Kidney (tissue), 22 donors: ENCODE measurements at places on chromosomes 7 and 10. TPM values are rescaled to one million over a fixed set of nuclear protein-coding genes. Genes with fewer than 3 reads are reported as not detected.

The LMOD2 gene
- not detected for total RNA-seq

The WAC gene
- 107 TPM for total RNA-seq

The MKX gene
- total RNA-seq: 1.3 TPM

The GTF2IRD1 gene
- 35.8 TPM for total RNA-seq

The C10orf95 gene
- 2.7 TPM for total RNA-seq

The SORCS3 gene
- 1.1 TPM for total RNA-seq

The SLC26A3 gene
- 0.25 TPM for total RNA-seq

The BLOC1S2 gene
- total RNA-seq: 31.8 TPM

The GPNMB gene
- total RNA-seq: 60.6 TPM

DNA sequence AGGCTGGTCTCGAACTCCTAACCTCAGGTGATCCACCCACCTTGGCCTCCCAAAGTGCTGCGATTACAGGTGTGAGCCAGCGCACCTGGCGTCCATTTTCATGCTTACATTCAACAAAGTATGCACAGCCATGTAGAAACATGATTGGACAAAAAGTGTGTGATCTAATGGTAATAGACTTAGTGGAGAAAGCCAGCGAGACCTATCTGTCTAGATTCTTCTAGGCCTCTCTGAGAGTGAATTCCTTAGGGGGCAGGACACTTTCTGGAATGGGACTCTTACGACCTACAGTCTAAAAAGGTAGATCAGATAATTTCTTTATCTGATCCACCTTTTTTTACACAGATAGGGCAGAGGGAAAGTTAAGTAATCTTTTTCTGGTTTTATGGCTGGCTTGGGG is 46.3 kb upstream of the SDK1 start:
- DNase-seq: no peak

DNA sequence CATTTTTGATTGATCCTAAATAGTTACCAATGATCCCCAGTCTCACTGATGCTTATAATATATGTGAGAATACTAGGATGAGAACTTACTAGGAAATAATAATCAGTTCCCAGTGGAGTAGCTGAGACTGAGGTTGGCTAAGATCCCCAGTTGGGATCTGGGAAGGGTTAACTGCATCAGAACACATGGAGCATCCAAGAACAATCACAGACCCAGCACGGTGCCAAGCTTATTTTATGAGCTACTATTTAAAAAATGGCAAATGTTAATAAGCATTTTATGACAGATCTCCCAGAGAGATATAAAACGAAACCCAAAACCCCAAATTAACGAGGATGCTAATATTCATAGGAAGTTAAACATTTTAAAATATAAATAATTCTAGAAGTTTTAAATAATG is 379.5 kb downstream of the THSD7A start:
- DNase-seq: no peak

DNA sequence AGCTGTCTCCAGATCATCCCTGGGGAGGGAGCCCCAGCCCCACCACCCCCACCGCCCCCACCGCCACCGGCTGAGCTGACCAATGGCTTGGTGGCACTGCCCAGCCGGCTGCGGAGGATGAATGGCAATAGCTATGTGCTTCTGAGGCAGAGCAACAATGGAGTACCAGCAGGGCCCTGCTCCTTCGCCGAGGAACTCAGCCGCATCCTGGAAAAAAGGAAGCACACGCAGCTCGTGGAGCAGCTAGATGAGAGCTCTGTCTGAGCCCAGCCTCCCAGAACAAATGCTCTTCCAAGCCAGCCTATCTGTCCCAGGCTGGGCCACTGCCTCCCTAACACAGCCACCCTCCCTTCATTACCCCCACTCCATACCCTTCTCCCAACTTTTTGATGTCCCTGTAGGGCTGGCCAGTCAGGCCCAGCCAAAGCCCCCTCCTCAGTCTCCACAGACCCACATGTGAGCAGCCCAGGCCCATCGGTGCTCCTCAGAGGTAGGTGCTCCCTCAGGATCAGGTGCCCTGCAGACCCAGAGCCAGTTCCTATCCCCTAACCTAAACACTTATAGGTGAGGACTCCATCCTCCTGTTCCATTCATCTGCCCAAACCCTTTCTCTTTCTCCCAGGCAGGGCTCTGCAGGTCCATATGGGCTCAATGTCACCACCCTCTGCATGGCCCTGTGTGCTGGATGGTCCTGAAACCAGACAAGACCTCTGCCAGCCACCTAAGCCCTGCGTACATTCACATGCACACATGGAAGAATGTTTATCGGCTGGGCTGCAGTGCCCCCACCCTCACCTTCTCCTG is 3.2 kb downstream of the MRPL43 start:
- DNase-seq: no peak

GRCh38 chr7:7922684-7923385 is 45.8 kb upstream of the GLCCI1 start:
- peak; percentile 19 for DNase-seq

DNA sequence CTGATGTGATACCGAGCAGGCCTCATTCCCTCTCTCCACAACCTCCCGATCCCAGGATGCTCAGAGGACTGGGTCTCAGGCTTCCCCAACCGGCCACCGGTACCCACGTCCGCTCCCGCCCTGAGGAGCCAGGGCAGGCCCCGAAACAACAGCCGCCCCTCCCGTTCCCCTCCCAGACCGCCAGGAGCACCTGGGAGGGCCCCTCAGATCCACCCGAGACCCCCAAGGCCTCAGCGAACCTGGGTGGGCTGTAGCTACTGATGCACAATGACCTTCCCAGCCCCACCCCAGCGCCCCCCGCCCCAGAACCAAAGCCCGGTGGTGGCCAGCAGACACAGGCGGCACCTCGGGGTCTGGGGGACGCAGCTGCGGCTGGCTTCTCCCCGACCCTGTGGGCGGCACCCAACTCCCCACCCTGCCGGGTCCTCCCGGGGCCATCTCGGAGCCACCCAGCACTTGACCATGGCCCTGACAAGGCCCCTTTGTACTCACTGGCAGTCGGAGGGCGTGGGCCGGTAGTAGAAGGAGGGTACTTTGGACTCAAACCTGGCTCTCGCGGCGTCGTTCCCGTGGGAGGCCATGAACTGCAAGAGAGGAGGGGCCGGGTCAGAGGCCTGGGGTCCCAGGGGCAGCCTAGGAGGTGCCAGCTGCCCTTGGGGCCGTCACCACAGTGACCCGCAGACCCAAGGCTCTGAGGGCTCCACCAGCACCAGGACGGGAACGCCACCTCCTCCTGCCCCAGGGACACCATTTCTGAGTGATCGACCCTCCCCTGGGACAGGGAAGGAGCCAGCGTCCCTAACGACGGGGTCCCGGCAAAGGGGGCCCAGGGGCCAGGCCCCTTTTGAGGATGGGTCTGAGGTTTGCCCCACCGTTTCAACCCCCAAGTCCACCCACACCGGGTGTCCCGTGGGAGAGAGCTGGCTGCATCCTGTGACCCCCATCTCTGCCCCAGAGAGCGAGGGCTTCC is 28.1 kb downstream of the ADAP1 start:
- DNase-seq: no peak

DNA sequence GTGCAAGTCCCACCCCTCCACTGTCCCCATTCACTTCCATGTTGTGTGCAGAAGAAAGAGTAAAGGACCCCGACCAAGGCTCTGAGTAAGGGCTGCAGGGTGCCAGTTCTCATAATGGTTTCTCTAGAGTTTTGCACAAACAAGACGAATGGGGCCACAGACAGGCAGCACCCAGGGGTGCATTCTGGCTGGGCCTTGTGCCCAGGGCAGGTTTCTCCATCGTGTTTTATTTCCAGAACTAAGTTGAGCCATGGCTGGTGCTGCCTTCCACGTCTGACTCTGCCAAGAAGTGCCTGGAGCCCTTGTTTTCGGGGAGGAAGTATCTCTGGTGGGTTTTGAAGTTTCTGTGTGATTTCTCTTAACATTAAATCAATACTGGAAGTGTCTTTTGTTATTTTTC is 95.0 kb upstream of the SDK1 start:
- DNase-seq: no peak

- no peak for DNase-seq
Observed at GRCh38 chr10:16909961-16910792, 93.0 kb upstream of the RSU1 start.

- DNase-seq: peak; percentile 90
Observed at GRCh38 chr10:78407009-78407711, 373.5 kb downstream of the RPS24 start.

GRCh38 chr10:1109795-1110673 is 53.8 kb downstream of the WDR37 start:
- peak; percentile 75 for DNase-seq

DNA sequence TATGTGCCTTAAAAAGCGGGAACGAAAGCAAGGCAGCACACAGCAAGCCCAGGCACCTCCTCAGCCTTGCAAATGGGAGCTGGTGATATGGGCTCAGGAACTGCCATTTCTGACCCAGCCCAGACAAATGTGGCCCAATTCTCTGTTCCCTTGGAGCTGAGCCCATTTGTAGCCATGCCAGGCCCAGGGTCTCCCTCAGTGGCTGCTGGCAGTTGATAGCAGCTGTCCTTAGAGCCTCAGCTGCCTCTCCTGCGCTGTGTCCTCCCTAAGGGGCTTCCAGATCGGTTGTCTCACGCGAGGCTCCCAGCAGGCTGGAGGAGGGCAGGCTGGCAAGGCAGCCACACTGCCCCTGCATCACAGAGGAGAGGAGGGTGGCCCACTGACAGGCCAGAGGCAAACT is 275.8 kb downstream of the KCNMA1 start:
- DNase-seq: no peak

- no peak for DNase-seq
Observed at GRCh38 chr7:155962191-155962967, 150.1 kb upstream of the SHH start.

DNA sequence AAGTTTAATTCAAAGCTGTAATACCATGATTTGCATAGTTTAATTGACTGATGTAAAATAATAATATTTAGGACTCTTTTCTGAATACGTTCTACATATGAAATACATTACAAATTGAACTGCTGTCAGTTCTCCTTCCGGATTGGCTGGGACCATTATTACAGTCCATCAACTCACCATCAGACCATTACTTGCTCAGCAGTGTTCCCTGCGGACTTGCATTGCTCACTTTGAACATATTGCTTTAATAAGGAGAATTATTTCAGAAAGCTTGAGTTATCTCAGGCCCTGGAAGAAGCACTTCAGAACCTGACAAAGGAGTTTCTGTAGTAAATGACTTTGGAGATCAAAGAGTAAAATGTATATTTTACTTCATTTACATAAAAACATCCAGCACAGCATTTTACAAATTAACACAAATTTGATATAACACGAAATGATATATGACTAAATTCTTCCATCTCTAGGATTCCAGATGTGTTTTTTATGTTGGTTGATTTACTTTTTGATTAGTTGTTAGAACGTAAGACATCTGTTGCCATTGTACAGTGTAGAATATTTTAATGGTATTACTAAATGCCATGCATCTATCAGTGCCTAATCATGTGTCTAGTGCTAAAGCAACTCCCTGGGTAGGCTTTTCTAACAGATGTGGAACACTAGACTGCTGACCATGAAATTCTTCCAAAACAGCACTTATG is 418.5 kb upstream of the SEMA3A start:
- no peak for DNase-seq

GRCh38 chr7:88432301-88432700 is 125.6 kb upstream of the STEAP4 start:
- DNase-seq: no peak

- peak; percentile 89 for DNase-seq
Observed at GRCh38 chr10:73940634-73941221, 29.8 kb downstream of the PLAU start.

DNA sequence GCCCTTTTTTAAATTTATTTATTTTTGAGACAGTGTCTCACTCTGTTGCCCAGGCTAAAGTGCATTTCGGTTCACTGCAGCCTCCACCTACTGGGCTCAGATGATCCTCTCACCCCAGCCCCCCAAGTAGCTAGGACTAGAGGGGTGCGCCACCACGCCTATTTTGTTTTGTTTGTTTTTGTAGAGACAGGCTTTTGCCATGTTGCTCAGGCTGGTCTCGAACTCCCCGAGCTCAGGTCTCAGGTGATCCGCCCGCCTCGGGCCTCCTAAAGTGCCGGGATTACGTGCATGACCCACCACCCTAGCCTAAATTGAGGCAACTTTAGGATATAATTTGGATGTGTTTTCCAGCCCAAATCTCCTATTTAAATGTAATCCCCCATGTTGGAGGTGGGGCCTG is 805 bp downstream of the ZNF736 start:
- DNase-seq: peak; percentile 25

- DNase-seq: no peak
Observed at GRCh38 chr10:124601016-124601415, 139.4 kb downstream of the LHPP start.

DNA sequence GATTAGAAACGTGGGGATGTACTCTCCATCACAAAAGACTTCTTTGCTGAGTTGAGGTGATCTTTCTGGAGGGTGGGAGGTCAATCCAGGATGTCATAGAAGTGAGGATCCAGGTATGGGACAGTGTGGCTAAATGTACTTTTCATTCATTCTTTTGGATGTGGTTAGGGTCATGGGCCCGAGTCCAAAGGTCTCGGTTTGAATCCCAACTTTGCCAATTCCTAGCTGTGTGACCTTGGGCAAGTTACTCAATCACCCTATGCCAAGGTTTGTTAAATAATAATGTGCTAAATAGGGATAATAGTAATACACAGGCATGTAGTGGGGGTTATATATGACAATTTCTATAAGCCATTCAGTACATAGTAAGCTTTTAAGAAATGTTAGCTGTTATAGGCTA is 91.4 kb downstream of the SAMD9 start:
- DNase-seq: no peak

- peak; percentile 77 for DNase-seq
Observed at GRCh38 chr10:100654782-100655325, 90.5 kb upstream of the PAX2 start.

GRCh38 chr10:79061441-79062315 is 7.1 kb upstream of the ZMIZ1 start:
- peak; percentile 30 for DNase-seq

DNA sequence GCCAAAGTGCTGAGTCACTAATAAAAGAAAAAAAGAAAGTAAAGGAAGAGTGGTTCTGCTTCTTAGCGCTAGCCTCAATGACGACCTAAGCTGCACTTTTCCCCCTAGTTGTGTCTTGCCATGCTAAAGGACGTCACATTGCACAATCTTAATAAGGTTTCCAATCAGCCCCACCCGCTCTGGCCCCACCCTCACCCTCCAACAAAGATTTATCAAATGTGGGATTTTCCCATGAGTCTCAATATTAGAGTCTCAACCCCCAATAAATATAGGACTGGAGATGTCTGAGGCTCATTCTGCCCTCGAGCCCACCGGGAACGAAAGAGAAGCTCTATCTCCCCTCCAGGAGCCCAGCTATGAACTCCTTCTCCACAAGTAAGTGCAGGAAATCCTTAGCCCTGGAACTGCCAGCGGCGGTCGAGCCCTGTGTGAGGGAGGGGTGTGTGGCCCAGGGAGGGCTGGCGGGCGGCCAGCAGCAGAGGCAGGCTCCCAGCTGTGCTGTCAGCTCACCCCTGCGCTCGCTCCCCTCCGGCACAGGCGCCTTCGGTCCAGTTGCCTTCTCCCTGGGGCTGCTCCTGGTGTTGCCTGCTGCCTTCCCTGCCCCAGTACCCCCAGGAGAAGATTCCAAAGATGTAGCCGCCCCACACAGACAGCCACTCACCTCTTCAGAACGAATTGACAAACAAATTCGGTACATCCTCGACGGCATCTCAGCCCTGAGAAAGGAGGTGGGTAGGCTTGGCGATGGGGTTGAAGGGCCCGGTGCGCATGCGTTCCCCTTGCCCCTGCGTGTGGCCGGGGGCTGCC is at the start of gene IL6:
Gene IL6, plus strand, starts transcription at position 294 of the 807 bp plus-strand sequence. Its CDS starts 63 bp downstream, at position 357.
- peak; percentile 77 for DNase-seq

- DNase-seq: no peak
Observed at GRCh38 chr7:142308326-142308725, 50.5 kb upstream of the PRSS58 start.

- DNase-seq: no peak
Observed at GRCh38 chr10:15448598-15448997, 77.5 kb upstream of the FAM171A1 start.

- no peak for DNase-seq
Observed at GRCh38 chr7:36300696-36301350, 88.8 kb upstream of the ANLN start.

- DNase-seq: no peak
Observed at GRCh38 chr7:44733708-44734481, 14.8 kb upstream of the ZMIZ2 start.
